K562 (cell line): ENCODE measurements at places on chromosomes 6 and 20. TPM values are rescaled to one million over a fixed set of nuclear protein-coding genes. Genes with fewer than 3 reads are reported as not detected.

GRCh38 chr20:10666221-10667076 is 7.3 kb downstream of the JAG1 start:
- no peak for DNase-seq

GRCh38 chr6:56507517-56507916 is 135.2 kb downstream of the DST start:
- DNase-seq: peak; percentile 23

HDGFL1 gene
- 0.38 and 0.49 TPM in 2 replicates for total RNA-seq

RAET1E gene
- not detected in 2 replicates for total RNA-seq

HLA-DRB1 gene
- 0.78 and 1.0 TPM in 2 replicates for total RNA-seq

DNA sequence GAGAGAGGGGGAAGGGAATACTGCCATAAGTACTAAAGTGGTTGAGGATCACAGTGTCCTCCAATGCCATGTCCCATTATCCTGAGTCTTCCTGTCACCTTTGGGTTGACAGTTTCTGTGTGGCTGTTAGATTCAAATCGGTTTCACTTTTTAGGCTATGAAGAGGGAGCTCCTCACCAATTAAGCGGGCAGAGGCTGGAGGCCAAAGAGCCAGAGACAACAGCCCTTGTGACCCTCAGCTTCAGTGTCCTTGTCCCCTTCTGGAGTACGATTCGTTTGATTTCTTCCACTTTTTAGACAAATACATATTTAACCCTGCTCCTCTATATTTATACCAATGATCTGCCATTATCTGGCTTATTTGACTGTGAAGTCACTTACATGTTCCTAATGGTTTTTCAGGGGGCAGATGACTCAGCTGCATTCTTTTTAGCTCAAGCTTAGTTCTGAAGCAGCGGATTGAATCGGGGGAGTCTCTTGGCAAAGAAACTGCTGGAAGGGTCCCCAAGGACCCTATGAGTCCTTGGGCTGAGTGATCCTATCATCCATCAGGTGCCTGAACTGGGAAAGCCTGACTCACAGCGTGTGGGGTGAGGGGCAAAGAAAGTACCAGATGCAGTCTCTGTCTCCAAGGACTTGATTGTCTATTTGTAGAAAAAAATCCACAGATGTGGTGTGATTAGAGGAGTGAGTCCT is 18.2 kb downstream of the FERMT1 start:
- no peak for DNase-seq

DNA sequence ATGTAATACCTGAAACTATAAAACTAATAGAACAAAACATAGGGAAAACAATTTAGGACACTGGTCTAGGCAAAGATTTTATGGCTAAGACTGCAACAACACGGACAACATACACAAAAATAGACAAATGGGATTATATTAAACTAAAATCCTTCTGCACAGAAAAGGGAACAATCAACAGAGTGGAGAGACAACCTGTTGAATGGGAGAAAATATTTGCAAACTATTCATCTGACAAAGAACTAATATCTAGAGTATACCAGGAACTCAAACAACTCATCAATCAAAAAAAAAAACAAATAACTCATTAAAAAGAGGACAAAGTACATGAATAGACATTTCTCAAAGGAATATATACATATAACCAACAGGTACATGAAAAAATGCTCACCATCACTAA is 174.5 kb downstream of the FNDC1 start:
- no peak for DNase-seq

BMP7 gene
- 0.13 and 0.18 TPM in 2 replicates for total RNA-seq

DNA sequence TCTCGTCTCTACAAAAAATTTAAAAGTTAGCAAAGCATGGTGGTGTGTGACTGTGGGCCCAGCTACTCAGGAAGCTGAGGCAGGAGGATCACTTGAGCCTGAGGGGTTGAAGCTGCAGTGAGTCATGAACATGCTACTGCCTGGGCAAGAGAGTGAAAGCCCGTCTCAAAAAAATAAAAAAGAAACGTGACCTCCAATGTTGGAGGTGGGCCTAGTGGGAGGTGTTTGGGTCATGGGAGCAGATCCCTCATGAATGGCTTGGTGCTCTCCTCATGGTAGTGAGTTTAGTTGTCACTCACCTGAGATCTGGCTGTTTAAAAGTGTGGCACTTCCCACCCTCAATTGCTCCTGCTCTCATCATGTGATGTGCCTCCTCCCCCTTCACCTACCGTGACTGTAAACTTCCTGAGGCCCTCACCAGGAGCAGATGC is 24.3 kb downstream of the RBL1 start:
- DNase-seq: no peak

DNA sequence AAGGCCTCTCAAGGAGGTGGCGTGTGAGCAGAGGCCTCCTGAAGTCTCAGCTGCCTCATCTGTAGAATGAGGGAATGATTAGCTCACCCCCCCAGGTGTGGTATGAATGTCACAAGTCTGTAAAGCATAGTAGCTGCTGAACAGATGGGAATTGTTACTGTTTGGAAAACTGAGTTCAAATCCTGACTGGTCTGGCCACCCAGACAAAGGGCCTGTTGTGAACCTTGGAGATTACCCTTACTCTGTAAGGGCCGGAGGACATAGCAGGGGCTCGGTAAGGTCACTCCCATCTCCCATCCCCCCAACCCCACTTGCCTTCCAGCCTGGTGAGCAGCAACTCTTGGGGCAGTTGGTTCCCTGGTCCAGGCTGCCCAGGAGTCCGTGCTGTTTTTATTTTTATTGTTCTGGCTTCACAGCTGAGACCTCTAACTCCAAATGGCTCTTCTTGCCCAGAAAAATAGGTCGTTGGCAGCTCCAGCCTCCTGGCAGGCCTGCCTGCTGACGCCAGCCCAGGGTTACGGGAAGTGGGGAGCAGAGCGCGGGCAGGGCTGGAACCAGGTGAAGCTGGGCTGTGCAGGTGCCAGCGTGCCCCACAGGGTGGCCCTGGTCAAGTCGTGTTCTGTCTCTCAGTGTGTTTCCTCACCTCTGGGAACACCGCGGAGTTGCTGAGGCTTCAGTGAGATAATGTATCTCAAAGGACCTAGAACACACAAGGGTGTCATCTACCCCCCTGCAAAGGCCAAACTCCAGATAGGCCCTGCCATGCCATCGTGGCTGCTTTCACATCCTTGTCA is 4.5 kb upstream of the SIRPA start:
- no peak for DNase-seq

GRCh38 chr6:156840136-156840535 is 63.0 kb downstream of the ARID1B start:
- DNase-seq: no peak

GRCh38 chr20:33702861-33703260 is 16.7 kb upstream of the E2F1 start:
- DNase-seq: no peak

DNA sequence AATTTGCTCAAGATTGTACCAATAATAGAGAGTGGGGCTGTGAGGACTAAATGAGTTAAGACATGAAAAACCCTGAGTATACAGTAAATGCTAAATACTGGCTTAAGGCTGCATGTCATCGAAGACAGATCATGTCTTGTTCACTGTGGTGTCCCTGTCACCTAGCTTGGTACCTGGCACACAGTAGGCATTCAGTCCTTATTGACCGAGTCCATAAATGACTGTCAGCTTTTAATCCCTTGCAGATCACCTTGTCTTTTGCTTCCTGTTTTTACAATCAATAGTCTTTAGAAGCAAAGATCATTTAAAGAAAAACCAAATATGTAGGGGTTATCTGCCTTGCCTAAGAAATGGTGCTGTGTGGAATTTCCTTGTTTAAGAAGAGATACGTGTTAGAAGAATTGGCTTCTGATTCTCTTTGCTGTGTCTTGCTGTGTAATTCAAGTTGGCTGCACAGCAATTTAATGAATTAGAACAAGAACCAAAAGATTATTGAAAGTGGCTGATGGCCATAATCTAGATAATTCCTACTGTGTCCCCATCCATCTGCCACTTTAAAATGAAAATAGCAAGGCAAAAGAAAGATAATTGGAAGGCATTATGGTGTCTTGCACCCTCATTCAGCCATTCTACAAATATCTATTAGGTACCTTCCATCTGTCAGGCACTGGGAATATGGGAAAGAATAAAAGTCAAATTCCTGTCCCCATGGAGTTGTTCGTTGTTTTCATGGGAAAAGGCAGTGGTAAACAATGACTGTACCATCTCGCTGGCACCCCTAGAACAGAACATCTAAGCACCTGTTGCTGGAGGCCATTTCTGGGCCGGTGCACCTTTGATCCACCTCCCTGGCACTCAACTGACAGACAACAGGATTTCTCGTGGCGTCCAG is 12.4 kb upstream of the MAPK13 start:
- DNase-seq: no peak

DNA sequence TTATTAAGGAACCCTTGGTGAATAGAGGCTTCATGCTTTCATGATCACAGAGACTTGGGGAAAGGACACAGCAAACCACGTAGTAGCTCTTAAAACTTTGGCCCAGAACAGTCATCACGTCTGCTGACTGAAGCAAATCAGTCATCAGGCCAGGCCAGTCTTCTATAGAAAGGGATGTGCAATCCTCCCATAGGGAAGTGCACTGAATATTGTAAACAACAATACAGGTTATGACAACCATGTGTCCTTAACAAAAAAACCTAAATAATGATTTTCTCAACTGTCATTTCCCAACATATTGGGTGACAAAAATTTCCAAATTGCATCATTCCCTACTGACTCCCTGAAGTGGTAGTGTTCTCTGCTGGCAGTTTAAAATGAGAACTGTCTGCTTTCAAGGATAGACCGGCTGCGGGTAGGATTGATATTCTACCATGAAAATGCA is 388.2 kb upstream of the CITED2 start:
- peak; percentile 15 for DNase-seq

DNA sequence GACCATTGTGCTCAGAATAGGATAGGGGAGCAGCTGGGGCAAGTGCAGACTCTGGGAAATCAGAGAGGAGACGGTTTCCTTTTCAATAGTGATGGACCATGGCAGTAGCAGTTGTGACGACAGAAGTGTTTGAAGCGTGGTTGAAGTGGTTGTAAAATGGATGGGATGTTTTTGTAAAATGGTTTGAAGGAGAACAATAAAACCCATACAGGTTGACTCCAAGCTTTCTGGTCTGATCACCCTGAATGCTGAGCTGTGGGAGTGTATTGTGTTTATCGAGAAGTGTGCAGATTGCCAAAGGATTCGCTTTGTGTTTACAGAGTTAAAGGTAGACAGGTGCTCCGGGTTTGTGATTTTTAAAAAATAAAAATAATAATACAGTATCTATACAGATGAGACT is 255.2 kb upstream of the SULF2 start:
- DNase-seq: no peak

PSORS1C1 gene
- not detected in 2 replicates for total RNA-seq

SLC35D3 gene
- not detected in 2 replicates for total RNA-seq

RSPH9 gene
- not detected in 2 replicates for total RNA-seq

TTBK1 gene
- not detected in 2 replicates for total RNA-seq

GRCh38 chr6:145714731-145715130 is 20.6 kb downstream of the EPM2A start:
- DNase-seq: no peak

DNA sequence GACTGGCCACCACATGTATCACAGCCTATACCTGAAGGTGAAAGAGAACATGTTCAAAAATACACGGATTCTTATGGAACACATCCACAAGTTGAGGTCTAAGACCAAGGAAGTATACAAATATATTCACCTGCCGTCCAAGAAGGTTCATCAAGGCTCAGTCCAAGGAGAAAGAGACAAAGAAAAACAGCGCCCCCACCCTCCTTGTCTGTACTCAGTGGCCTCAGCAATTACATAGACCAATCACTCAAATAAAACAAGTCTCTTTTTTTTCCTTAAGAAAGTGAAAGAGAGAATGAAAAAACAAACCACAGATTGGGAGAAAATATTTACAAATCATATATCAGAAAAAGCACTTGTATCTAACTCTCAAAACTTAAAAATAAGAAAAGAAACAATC is 19.5 kb downstream of the CPXM1 start:
- no peak for DNase-seq

- no peak for DNase-seq
These were observed 70.2 kb downstream of the FILIP1 start for GRCh38 chr6:75423386-75423785.

DNA sequence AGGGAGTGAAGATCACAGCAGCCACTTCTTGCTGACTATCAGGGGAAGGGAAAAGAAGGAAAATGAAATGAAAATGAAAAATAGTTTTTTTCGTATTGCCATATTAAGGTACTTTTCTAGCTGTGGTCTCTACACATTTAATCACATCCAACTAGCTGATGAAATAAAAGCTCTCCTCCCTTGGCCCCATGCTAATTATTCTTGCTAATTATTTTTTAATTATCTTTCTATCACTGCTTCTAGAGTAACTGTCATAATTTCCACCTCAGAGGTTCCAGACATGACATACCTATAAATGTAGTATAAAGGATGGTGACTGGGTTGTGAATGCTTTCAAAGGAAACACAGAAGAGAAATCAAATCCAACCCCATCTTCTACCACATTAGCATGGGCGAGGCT is 334.1 kb upstream of the MAN1A1 start:
- DNase-seq: no peak

GRCh38 chr20:40491009-40491590 is 197.9 kb downstream of the MAFB start:
- no peak for DNase-seq

TFAP2A gene
- total RNA-seq: 0.40 and 0.53 TPM in 2 replicates

DNA sequence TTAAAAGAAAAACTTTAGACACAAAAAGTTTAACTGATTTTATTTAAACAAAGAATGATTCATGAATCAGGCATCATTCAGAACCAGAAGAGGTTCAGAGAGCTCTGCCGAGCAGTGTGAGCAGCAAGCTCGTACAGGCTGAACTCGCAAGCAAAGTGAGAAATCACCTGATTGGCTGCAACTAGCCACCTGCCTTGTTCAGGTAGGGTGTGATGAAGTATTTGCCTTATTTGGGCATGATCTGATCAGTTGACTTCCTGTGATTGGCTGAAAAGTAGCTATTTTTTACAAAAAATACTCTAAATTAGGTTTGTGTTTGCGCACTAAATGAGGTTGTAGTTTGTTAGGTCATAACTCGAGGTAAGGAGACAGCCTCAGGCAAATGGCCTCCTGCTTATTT is 80.7 kb downstream of the HIVEP1 start:
- DNase-seq: no peak

- DNase-seq: no peak
These were observed 32.7 kb upstream of the SNAP25 start for GRCh38 chr20:10185741-10186558.

C2 gene
- total RNA-seq: 1.1 and 1.2 TPM in 2 replicates

PBX2 gene
- total RNA-seq: 106 and 126 TPM in 2 replicates

GRCh38 chr6:67199425-67199824 is 1435.7 kb upstream of the ADGRB3 start:
- DNase-seq: no peak

DNA sequence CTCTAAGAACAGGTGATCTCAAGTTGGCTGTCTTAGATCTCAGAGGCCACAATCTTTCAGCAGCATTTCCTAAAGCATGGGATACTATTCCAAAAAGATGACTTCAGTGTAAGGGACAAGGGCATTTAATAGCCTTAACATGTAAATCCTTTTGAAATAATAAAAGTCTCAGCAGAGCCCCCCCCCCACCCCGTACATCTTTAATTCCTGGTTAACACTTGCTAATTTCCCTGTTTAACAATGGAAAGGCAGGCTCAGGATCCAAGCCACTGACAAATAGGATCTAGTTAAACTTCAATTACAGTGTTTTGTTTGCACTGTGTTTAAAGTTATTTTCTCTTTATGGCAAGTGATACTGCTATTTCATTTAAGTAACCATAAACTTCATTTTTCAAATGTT is 12.0 kb downstream of the TASP1 start:
- no peak for DNase-seq

TNFRSF6B gene
- total RNA-seq: not detected in 2 replicates
